ENCODE measurements at places on chromosomes 13 and 19.

DNA sequence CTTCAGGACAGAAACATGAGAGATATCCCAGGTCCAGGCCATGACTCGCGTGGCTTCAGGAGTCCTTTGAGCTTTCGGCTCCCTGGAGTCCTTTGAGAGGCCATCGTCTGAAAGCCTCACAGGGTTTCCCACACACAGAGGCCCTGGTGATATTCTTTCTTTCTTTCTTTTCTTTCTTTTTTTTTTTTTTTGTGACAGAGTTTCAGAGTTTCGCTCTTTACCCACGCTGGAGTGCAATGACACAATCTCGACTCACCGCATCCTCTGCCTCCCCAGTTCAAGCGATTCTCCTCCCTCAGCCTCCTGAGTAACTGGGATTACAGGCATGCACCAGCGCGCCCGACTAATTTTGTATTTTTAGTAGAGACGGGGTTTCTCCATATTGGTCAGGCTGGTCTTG is 5.5 kb downstream of the SIN3B start:
- DNase-seq, result no peak

GRCh38 chr13:52782471-52783448 is 43.1 kb upstream of the CNMD start:
- DNase-seq, result no peak

DNA sequence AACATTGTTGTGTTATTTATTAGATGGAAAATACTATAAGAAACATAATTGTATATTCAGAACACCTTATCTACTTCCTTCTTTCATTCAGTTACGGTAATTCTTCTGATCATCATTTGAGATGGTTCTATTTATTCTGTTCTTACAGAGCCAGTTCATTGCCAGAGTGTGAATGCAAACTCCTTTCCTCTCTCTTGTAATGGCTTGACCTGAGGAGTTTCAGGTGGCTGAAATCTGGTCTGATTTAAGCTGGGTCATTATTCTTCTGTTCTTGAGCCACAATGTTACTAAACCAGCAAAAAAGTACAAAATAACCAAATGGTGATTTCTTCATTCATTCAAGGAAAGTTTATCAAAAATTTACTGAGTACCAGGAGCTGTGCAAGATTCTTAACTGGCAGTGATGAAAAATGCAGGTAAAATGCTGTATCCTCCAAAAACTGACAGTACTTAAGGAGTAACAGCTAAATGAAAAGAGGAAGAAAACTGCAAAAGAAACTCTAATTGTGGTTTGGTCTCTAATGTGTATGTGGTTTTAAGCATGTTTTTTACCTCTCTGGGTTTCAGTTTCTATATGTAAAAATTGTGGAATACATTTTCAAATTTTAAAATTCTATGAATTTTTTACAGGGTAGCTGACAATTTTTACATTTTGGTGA is 182.4 kb upstream of the UFM1 start:
- DNase-seq, result no peak

- no peak for DNase-seq
Observed at GRCh38 chr19:44055870-44056269, 4.0 kb downstream of the ZNF223 start.

DNA sequence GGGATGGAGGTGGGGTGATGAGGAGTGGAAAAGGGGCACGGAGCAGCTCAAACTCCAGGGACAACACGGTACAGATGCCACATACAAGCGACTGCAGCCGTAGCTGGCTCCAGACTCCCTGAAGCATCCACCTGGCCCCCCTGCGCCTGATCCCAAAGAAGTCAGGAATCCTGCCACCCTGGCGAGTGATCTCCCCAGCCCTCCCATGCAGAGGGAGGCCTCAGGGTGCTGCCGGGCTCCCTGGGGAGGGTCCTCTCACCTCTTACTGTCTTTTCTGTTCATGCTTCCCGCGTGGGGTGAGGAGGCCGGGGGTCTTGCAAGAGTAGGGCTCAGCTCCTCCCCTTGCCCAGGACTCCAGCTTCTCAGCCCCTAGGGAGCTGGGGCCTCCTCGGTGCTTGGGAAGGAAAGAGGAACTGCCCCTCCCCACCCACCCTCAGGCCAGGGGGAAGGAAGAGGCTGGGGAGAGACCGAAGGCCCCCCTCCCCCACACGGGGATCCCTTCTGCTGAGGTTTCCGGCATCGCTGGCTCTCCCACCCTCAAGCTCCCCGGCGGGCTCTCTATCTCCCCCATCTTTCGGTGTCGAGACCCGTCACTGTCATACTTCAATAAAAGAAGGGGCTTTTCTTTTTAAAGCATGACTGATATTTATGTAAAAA is at the start of gene RASGRP4:
Gene RASGRP4, minus strand, starts transcription at position 410 of the 657 bp plus-strand sequence. Its CDS starts 128 bp downstream, at position 282.
- DNase-seq, result no peak

DNA sequence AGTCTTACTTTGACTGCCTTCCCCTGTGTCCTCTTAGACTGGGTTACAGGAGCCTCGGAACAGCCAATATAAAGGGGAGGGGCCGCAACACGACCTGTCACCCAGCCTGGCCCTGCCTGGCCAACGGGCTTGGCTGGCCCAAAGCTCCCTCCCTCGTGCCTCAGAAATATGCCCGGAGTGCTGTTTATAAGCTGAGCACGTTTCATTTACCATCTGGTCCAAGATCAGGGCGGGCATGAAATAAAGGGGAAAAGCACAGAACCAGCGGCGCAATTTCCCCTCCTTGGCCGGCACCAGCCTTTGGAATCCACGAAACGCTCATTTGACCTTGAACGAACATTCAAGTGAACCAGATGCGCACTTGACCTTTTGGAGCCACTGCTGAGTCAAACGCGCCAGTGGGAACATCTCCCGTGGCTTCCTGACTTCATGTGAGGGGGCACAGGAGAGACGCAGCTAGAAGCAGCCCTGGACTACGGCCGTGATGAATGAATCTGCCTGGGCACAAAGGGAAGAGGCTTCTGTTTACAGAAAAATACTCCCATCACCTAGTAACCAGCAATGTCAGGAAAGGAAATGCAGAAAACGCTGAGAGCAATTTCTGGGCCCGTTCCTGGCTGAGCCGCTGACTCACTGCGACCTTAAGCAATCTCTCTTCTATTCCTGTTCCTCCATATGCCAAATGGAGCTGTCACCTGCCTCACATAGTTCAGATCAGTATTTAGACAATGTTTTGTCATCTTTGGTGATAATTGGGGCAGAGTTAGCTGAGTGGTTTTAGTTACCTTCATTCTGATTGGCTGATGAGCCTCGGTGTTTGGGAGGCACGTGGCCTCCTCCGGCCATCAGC is 53.3 kb downstream of the RFX2 start:
- no peak for DNase-seq

DNA sequence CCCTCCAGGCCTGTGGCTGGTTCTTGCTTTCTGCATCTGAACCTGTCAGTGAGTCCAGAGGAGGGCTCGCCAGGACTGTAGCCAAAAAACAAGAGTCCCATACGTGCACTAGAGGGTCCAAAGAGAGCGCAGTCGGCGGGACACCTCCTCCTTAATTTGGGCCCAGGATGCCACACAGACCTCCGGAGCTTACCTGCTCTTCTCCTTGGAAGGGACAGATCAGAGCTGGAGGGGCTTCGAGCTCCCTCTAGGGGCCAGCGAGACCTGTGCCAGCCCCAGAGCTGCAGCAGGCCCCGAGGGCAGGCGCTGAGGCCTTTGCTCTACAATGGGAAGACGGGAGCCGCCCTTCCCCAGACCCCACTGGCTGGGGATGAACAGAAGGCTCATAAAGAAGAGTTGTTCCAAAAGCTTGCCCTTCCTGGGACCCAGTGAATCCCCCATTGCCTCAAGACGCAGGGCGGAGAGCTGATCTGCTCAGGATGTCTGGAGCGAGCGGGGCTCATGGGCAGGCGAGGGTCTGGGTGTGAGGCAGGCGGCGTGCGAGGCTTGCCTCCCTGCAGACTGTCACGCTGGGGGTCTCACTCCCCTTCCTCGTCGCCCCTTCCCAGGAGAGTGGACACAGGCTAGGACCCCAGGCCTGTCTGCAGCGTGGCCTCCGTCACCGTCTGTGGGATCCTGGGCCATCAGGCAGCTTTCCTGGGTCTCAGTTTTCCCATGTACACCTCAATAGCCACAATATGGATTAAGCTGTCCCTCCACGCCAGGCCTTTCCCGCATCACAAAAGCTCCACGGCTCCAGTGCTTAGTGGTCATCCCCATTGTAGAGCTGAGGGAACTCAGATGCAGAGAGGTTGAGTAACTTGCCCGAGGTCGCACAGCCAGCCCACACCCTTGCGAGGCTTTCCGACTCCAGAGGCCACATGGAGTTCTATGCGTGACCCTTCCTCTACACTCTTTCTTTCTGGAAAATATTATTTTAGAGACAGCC is 46.9 kb upstream of the VSTM2B start:
- no peak for DNase-seq

GRCh38 chr13:27536361-27537101 is 83.8 kb downstream of the LNX2 start:
- no peak for DNase-seq

DNA sequence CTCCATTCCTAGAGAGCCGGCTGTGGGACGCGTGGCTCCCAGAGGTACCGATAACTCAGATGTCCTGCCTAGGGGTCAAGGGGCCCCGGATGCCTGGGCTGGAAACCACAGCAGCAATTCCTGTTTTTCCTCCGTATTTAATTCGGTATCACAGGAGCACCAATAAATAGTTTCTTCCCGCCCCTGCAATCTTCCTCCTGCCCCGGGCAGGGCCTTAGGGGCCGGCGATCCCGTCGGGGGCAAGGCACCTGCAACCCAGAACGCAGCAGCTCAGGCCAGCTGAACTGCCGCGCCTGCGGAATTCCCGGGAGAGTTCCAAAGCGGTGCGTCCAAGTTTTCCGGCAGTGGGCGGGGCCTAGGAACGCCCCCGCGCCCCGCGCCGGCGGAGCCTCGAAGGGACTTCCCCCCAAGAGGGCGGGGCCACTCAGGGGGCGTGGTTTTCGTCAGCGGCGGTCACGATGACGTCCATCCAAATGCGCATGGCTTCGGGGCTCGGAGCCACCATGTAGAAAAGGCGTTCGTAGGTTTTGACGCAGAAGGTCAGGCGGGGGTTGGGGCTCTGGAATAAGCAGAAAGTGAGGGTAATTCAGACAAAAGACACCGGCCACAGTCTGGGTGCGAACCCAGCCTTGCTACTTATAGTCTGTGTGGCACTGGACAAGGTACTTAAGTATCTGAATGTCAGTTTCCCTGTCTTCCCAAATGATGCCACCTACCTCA is 9.7 kb upstream of the LYPD3 start:
- DNase-seq, result peak; percentile 98

DNA sequence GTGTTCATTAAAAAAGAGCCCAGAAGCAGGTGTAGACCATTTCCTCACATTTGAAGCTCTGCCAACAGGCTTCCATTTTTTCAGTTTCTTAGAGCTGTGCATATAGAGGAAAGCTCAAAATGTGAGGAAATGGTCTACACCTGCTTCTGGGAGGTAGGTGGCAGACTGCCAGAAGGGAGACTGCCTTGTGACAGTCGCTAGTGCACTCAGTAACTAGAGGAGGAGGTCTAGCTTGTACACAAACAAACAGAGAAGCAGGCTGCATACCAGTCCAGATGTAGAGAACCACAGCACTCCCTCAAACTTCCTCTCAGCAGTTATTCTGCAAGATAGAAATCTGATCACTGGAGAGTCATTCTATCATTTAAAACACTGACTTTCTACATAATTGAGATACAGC is 800.2 kb downstream of the EFNB2 start:
- no peak for DNase-seq

DNA sequence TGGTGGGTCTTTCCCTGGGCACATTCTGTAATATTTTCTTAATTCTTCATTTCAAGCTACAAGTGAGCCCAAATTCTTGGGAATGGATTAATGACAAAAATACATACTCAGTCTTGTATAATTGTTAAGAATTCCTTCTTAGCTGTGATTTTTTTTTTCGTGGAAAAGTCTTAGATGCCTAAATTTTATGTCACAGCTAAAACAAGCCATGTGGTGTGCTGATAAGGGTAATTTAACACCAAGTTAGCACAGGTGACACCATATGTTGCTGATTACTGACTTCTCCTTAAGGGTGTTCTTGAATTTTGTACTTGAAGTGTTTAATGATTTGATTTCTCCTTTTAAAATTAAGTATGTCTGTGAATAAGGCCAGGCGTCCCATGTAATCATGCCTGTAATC is 29.3 kb downstream of the WDFY2 start:
- DNase-seq, result no peak

DNA sequence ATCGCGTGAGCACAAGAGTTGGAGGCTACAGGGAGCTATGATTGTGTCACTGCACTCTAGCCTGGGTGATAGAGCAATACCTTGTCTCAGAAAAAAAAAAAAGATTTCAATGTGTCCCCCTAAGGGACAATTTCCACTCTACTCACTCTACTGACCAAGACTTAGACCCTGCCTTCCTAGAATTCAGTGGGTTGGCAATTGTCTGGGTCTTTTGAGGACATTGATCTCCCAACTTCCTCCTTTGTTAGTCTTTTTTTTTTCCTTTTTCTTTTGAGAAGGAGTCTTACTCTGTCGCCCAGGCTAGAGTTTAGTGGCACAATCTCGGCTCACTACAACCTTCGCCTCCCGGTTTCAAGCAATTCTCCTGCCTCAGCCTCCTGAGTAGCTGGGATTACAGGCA is 2.2 kb downstream of the SPTBN4 start:
- no peak for DNase-seq

- no peak for DNase-seq
Observed at GRCh38 chr13:107091861-107092260, 523.9 kb upstream of the ARGLU1 start.

DNA sequence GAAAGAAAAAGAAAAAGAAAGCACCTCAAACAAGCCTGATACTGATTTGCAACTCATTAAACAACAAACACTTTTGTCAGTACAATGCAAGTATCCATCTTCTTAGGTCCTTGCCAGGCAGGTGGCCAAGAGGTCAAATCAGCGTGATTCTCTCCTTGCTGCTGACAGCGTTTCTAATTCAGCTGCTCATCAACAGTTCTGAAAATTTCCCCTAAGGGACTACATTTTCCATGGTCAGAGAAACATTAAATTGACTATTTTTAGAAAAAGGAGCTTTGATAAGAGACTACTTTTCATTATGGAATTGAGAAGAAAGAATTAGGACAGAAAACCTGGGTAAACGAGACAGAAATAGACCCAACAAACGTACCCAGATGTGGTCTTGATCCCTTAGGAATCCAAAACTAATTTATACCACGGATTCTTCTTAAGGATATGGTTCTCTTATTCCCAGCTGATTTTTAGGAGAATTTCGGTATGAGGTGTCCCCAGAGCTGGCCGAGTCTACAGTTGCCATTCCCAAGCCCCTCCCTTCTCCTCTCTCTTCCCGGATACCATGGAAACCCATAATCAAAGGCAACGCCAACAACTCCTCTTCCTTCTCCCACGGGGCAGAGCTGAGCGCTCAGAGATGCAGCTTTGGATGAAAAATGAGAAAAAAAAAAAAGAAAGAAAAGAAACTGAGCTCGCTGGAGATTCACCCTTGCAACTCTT is 29.5 kb upstream of the CEBPG start:
- no peak for DNase-seq

DNA sequence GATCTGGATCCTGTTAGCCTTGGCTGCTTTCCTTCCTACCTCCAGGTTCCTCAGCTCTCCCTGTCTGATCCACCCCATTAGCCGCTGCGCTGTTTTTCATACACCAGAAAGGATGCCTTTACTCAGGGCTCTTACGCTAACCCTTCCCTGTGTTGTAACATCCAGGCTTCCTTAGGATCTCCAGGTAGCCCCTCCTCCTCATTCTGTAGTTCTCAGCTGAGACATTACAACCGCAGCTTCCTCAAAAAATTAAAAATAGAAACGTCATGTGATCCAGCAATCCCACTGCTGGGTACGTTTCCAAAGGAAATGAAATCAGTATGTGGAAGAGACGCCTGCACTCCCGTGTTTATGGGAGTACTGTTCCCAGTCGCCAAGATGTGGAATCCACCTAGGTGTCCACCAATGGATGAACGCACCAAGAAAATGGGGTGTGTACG is 18.4 kb upstream of the MYADM start:
- no peak for DNase-seq

- DNase-seq, result no peak
Observed at GRCh38 chr19:14085309-14085995, at the start of gene C19orf67. Gene C19orf67, minus strand, starts transcription at chr19:14085783. Its CDS starts 156 bp downstream, at chr19:14085627.

All from activated T-cell treated with anti-CD3 and anti-CD28 coated beads, Interleukin-2, amount 50 U/mL, for 4 hours (primary cell).